ENCODE measurements at places on chromosomes 2 and 18. TPM values are rescaled to one million over a fixed set of nuclear protein-coding genes. Genes with fewer than 3 reads are reported as not detected.

- DNase-seq = no peak
Measured at GRCh38 chr2:189836644-189837043, 52.4 kb downstream of the PMS1 start.

DNA sequence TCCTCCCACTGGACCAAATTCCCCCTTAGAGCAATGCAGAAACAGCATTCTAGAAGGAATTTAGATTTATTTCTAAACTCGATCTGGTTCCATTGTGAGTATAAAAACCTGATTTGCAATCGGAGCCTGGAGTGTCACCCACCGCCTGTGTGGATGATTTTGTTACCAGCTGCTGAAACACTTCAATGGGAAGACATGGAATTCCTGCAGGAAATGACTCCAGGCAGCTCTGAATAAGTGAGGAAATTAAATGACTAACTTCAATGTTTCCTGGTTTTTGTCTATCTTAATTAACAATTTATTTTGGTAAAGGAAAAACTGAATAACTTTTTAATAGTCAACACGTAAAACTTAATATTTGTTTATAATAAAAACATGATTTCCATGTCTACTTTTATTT lies 19.3 kb downstream of the CTAGE1 start:
- no peak for DNase-seq

GRCh38 chr2:204027091-204027490 lies 90.5 kb downstream of the ICOS start:
- no peak for DNase-seq

GRCh38 chr2:79971807-79972206 lies 332.7 kb downstream of the LRRTM1 start:
- DNase-seq = no peak

DNA sequence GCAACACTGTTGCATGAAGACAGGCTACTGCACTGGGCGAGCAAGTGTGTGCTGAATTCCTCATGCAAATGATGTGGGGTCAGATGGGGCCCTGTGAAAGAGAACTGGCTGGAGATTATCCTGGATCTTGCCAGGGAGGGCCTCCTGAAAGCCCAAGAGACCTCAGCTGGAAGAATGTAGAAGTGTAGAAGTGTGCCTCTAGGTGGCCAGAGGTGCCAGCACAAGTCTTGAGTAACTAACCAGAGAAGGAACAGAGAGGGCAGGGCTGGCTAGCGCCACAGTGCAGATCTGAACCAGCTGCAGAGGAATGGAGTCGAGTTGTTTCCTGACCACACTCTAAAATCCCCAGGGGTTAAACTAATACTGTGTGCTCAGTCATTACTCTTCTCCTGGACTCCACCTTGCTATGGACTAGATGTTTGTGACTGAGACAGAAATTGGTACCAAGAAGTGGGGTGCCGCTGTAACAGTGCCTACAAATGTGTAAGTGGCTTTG lies 399.3 kb downstream of the LRATD1 start:
- DNase-seq = no peak

GRCh38 chr2:45168711-45169338 lies 159.6 kb upstream of the SIX2 start:
- no peak for DNase-seq

DNA sequence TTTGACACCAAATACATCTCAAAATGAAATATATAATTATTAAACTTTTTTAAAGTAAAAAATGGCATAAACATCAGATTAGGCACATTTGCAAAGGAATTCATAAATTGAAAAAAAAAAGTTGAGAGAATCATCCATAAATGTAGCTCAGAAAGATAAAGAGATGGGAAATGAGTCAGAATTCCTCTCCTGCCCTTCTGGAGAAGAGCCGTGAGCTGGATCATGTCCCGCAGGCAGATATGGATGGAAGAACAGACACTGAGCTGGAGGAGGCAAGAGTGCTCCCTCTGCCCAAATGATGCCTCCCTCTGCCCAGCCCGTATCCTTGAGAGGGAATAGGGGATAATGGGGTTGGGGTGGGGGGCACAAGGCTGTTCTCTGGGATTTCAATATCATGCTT lies 190.9 kb downstream of the TFCP2L1 start:
- DNase-seq = no peak

DNA sequence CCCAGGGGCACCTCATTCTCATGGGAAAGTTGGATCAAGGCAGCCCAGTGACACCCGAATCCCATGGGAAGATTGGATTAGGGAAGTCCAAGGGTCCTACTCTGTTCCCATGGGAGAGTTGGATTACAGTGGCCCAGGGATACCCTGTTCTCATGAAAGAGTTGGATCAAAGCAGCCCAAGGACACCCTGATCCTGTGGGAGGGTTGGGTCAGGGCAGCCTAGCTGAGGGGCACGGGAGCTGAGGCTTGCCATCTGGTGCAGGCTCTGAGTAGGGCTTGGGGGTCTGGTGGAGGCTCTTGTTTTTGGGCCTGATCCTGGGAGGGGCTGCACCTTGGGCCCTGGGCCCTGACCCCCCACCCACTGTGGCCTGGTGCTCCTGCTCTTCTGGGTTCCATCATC lies 87.1 kb downstream of the ACKR3 start:
- DNase-seq = no peak

DNA sequence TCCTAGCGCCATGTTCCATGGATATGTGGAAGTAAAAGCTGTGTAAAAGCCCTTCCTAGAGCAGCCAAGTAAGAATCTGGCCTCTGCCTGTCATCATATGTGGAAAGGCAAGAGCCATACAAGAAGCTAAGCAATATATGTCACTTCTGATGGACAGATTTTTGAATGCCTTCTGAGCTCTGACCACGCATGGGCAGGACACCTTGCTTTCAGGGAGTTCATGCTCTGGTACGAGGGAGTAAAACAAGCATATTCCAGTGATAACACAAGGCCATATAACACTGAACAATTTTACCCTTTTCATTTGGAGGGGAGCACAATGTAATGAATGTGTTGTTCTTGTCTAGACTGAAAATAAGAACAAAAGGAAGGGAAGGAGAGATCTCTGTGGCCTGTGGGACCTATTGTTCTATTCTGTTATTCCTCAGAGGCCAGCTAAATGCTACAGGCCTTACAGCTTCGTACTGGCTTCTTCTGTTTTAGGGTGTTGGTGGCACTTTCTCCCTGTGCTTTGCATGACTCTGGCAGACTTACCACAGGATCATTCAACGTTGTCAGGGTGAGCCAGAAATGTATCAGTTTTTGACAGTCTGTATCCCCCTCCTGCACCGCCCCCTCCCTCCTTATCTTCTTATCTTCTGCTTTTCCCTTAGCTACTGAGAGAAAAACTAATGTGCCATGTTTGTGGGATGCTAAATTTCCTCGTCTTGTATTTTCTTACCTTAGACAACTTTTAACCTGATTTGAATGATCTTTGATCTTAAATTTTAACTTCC lies 99.5 kb downstream of the MAP4K4 start:
- no peak for DNase-seq

DNA sequence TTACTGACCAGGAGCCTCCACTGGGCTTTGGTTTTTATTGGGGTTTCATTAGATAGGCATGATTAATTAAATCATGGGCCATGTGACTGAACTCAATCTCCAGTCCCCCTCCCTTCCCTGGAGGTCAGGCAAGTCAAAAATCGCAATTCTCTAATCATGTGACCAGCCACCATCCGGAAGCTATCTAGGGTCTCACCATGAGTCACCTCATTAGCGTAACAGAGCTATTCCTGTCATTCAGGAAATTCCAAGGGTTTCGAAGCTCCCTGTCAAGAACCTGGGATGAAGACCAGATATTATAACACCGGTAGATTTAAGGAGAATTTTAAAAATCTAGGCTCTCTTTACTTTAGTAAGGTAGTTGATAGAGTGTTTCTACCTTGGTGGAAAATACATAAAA lies 180.3 kb upstream of the TCF4 start:
- no peak for DNase-seq

DNA sequence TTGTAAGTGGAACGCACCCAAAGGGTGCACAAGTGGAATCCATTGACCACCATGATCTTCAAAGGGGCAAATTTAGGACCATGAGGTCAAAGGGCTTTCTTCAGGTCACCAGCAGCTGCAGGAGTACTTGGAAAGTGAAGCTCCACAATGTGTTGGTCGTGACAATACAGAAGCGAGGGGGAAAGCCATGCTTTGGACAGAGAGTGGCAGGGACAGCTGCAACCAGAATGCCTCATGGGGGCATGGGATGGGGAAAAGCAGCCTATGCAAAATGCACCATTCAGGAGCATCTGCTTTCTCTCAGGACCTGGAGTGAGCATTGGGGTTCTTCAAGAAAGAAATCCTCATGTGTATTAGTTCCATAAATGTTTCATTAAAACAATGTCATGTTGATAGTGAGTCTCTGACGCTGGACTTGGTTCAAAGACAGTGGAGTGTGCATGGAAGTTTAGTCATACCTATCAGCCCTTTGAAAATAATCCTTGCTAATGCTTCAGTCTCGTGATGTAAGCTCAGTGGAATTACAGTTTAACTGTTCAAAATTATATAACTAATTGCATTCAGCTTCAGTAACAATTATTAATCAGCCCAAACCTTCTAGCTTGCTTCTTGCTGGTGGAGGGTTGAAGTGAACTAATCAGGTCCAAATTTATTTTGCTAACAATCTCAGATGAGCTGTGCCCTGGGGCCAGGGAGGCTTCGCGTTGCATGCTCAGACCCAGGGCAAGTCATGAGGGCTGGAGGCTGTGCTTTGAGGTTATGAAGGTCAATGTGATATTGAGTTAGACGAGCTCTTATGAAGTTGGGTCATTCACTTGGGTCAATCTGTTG lies 41.6 kb downstream of the ACKR3 start:
- DNase-seq = no peak

DNA sequence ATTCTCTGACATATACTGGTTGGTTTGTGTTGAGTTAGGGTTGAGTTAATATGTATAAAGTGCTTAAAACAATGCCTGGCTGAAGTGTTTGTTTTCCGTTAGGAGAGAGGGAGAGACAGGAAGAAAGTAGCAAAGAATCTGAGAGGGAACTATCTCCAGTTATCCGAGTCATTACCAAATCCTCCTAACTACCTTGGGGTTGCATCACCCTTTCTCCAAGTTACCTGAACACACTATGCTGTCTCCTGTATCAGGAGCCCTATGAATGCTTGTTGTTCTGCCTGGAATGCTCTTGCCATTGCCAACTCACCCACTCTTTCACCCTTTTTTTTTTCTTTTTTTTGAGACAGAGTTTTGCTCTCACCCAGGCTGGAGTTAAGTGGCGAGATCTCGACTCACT lies 47.9 kb upstream of the ITGAV start:
- DNase-seq = no peak

DNA sequence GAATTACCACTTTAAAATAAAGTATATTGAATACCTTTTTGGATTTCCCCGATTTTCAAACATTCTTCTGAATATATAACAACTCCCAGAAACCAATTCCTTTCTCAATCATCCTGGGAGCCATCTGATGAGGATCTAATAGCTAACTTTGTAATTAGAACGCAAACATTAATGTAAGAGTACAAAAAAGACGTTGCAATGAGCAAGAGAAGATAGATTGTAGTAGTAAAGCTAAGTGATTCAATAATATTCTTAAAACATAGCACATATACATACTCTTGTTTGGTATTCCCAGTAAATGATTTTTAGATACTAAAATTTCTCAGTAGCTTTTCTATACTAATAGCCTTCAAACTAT lies 1.1 kb downstream of the ABCA12 start:
- no peak for DNase-seq

The IL36RN gene
- not detected for polyA plus RNA-seq

The CRACDL gene
- polyA plus RNA-seq = 2.0 TPM

The NOSTRIN gene
- polyA plus RNA-seq = 9.6 TPM

The FKBP1B gene
- polyA plus RNA-seq = 2.5 TPM

The ARHGAP25 gene
- polyA plus RNA-seq = 3.7 TPM

Data from hindlimb muscle (tissue), 1 donor.